CD4-positive, alpha-beta T cell treated with Interleukin-12 subunit alpha and Interleukin-12 subunit beta, for 1 hour (primary cell): ENCODE measurements at places on chromosomes 12 and 14.

DNA sequence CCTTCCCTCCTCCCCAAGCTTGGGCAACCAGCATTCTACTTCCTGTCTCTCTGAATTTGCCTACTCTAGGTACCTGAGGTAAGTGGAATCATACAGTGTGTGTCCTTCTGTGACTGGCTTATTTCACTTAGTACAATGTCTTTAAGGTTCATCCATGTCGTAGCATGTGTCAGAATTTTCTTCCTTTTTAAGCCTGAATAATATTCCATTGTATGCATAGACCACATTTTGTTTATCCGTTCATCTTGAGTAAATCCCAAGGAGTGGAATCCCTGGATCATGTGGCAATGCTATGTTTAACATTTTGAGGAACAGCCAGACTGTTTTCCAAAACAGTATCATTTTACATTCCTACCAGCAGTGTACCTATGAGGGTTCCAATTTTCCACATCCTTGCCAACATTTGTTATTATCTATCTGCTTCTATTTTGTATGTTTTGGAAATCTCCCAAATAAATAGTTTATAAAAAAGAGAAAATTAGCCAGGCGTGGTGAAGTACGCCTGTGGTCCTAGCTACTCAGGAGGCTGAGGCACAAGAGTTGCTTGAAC is 12.4 kb downstream of the HSP90AA1 start:
- peak; percentile 48 for DNase-seq

DNA sequence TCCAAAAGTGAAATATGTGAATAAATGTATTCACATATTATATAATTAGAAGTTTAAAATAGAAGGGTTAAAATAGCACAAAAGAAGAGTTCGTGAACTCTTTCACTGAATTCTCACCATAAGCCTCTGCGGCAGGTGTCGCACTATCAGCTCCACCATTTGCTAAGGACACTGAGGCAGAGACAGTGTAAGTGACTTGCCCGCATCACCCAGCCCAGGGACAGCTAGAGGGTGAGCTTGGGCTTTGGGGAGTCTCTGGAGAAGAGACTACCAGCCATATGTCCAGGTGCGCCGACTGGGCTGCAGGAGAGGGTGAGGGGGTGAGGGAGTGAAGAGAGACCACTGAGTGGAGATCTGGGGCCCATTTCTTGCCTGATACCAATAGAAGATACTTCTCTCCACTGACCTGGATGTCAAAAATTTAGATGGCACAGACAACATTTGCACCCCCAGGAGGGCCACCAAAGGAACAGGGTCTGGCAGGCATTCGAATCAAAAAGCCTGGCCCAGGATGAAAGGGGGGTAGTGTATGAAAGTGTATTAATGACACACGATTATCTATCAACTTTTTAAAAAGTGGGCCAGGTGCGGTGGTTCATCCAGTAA is 28.5 kb downstream of the FAIM2 start:
- DNase-seq, result no peak

DNA sequence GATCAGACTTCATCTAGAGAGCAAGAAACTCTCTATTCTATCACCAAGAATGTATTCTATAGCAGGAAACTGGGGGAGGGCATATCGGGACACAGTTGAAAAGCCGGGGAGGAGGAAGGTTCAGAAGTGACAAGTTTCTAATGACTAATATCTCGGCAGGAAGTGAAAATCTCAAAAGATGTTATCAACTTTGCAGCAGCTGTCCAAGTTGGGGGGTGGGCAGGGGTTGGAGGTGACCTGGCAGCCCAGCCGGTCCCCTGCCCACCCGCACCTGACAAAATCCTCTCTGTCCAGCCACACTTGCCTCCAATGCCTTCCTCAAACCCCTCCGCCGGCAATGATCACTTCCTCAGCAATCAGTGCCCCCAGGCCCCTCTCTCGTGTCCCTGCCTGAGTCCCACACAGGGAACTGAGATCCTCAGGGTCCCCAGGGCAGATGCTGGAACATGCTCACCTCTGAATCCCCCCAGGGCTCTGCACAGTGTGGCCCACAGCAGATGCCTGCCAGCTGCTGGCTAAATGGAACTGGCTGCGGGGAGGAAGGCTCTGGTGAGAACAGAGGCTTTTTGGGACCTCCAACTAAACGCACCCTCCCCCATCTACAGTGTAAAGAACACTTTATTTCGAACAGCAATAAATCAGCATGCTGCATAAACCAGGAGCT is 43.9 kb downstream of the CCDC88C start:
- DNase-seq, result peak; percentile 67

DNA sequence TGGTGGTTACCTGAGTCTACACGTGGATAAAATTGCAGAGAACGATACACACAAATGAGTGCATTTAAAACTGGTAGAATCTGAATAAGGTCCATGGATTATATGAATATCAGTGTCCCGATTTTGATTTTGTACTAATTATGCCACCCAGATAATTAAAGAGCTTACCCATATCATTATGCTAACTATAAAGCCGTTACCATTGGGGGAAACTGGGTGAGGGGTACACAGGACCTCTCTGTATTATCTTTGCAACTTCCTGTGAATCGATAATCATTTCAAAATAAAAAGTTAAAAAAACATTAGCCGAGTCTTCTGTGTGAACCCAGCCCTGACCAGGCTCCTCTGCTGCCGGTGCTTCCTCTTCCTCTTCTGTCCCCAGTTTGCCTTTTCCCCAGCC is 107.1 kb downstream of the SMOC1 start:
- DNase-seq, result no peak

DNA sequence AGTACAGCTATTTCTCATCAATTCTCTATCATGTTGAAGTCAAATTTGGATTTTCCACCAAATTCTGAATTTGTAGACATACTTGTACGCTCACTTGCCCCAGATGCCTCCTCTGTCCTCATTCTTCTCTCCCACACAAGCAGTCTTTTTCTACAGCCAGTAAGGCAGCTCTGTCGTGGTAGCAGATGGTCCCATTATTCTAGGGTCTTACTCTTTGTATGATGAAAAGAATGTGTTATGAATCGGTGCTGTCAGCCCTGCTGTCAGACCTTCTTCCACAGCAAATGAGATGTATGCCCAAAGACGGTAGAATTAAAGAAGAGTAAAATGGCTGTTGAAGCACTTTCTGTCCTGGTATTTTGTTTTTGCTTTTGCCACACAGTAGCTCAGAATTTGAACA is 17.2 kb upstream of the PAPLN start:
- DNase-seq, result no peak

DNA sequence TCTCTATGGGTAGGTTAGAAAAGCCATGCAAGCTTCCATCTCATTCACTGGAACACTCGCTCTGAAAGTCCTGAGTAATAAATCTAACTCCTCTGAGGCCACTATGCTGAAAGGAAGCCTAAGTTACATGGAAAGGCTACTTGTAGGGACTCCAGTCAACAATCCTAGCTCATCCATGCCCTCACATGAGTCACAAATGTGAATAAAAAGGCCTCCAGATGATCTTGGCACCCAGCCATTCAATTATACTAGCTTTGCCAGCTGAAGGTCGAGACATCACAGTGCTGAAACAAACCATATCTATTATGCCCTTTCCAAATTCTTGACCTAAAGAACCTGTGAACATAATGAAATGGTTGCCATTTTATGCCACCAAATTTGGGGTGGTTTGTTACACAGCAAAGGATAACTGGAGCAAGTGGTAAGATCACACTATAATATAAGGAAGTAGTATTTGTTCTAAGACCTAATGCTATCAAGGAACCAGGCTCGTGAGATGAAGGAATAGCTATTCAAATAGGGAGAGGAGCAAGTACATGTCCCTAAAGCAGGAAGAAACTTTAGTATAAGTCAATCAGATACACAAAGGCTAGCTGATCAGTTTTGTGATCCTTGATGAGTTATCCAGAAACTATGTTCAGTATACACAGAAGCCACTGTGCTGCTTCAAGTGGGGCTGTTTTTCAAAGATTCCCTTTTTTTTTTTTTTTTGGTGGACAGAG is 142.1 kb downstream of the MED13L start:
- DNase-seq, result no peak

DNA sequence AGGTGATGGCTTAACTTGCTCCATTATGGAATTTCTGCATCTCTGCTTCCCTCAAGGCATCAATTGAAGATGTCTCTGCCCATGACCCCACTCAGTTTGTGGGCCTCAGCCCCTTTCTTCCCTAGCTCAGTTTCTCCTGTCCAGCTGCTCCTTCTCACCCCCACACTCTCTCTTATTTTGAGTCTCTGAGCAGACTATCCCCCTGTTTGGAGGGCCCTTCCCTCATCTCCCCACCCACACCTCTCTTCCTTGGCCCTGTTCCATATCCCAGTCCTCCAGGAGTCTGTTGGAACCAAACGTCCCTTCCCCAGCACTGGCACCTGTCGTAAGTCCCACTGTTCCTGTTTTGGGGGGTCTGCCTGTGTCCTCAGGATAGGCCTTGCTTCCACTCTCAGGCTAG is 8.3 kb upstream of the KRT1 start:
- DNase-seq, result no peak

DNA sequence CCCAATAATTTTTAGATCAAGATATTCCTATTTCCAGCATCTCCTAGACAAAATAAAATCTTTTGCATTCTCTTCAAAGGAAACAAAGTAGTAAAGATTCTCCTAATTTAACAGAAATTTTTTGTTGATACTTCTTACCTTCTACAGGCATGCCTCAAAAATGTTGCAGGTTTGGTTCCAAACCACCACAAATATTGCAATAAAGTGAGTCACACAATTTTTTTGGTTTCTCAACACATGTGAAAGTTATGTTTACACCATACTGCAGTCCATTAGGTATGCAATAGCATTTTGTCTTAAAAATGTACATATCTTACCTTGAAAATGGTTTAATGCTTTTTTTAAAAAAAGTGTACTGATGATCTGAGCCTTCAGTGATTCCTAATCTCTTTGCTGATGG is 65.6 kb upstream of the USP15 start:
- no peak for DNase-seq

- no peak for DNase-seq
Observed at GRCh38 chr12:104399740-104400612, 56.8 kb upstream of the CHST11 start.

DNA sequence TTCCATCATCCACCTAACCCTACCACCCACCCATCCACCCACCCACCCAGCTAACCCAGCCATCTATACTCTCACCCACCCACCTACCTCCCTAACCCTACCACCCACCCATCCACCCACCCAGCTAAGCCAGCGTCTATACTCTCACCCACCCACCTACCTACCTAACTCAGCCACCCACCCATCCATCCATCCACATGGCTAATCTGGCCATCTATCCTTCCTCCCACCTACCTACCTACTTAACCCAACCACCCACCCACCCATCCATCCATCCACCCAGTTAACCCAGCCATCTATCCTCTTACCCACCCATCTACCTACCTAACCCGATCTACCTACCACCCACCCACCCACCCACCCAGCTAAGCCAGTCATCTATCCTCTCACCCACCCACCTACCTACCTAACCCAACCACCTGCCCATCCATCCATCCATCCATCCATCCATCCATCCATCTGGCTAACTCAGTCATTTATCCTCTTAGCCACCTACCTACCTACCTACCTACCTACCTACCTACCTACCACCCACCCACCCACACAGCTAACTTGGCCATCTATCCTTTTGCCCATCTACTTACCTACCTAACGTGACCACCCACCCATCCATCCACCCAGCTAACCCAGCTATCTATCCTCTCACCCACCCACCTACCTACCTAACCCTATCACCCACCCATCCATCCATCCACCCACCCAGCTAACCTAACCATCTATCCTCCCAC is 44.1 kb downstream of the RFLNA start:
- no peak for DNase-seq

DNA sequence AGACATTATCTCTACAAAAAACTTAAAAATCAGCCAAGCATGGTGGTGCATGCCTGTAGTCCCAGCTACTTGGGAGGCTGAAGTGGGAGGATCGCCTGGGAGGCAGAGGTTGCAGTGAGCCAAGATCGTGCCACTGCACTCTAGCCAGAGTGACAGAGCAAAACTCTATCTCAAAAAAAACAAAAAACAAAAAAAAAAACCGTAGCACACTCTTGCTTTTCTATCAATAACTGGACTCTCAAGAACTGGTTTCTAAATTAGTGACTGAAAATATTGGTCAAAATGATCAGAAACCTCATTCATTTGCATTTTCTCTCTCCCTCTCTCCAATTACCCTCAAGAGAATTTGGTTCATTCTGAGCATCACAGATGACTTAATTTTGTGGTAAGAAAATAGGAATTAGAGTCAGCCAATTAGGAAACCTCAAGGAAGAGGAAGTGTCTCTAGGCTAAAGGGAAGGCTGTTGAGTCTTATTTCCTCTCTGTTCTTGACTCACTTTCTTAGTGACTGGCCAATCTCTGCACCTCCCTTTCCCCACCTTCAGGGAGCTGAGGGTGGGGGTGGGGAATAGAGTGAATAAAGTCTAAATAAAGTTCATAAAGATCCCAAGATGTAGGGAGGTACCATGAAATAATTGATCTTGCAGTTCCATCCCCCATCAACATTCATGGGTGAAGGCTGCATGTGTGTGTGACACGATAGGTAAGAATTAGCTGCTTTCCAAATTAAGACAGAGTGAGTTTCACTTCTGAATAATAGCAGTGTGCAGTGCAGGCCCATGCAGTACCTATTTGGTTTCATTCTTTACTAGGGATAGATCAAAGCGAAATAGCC is 6.8 kb upstream of the PSMA6 start:
- DNase-seq, result peak; percentile 33

- no peak for DNase-seq
Observed at GRCh38 chr14:72646861-72647528, 246.9 kb downstream of the DPF3 start.

DNA sequence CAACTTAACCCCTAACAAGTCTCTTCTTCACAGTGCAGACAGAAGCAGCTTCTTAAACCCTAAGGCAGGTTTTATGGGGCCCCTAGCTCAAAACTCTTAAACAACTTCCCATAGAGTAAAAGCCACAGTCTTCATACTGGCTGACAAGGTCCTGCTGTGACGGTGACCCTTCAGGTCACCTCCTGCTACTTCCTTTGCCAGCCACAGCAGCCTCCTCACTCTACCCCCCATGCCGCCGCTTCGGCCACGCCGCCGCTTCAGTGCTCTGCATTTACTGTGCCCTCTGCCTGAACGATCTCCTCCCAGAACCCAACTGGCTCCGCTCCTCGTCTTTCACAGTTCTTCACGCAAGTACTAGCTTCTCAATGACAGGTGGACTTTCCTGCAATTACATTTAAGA is 45.5 kb downstream of the ACADS start:
- no peak for DNase-seq
